Activated T-cell treated with anti-CD3 and anti-CD28 coated beads, Interleukin-2, amount 50 U/mL, for 72 hours (primary cell): ENCODE measurements at places on chromosomes 3 and 15.

GRCh38 chr3:114673481-114673880, 379.7 kb downstream of the TIGIT start:
- no peak for DNase-seq

DNA sequence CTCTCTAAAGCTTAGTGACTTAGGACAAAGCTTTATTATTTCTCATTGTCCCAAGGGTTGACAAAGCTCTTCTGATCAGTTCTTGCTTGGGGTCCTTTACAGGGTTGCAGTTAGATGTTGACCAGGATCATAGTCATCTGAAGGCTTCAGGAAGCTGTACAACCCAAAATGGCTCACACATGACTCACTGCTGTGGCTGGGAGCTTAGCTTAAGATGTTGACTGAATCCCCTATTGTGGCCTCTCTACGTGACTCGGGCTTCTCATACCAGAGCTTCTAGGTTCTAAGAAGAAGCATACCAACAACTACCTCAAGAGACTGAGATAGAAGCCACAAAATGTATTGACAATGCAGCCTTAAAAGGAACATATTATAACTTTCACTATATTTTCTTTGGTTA, 569.6 kb upstream of the ROBO2 start:
- no peak for DNase-seq

DNA sequence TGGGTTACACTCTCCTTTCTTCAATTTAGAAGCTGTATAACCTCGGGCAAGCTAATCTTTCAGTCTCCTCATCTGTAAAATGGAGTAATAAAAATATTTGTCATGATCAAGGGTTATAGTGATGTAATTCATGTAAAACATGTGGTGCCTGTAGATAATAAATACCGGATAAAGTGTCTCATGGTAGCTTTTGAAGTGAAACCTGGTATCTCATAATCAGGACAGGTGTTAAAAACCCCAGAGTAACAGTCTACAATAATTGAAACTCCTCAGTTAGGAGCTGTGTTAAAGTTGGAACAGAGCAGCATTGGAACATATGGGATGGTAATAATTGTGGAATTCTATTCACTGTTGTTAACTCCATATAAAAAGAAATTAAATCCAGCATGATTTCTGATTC, 884 bp upstream of the KNL1 start:
- no peak for DNase-seq

DNA sequence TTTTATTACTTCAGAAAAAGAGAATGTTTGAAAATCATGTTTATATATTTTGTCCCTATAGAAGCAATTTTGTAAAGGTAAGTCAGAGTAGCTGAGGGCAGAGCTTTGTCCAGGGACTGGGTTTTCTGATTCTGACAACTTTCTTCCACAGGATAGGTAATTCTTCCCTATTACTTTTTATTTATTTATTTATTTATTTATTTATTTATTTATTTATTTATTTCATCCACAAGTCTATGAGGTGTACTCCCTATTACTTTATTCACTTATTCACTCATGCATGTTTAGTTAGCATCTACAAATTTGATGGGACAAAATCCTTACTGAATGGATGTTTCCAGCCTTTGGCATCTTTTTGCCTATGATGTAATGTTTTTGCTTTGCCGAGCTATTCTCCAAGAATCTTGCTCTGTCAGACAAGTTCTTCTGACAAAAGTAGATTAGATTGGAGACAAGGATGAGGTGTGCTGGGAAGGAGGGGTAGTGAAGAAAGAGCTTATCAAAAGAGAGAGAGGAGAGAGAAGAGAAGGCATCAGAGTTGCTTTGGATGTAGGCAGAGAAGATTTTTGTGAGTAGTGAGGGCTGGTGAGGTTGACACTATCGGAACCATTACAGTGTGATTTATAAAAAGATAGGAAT, 119.4 kb downstream of the SPATA16 start:
- DNase-seq = no peak

DNA sequence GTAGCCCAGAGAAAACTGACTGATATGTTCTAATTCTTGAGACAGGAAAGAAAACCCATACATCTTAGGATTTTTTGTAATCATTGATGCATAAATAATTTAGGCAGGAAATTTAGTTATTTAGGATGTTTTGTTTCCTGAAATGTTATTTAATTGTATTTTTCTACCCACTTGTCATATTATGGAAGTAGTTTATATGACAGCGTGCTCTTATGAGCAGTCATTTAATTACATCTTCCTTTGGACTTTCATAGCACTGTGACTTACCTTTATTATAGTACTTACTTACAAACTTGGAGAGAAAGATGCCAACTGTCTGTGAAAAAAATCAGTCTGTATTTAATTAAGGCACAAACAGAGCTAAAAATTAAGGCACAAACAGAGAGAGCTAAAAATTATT, 65.0 kb downstream of the AKAP13 start:
- DNase-seq = no peak

DNA sequence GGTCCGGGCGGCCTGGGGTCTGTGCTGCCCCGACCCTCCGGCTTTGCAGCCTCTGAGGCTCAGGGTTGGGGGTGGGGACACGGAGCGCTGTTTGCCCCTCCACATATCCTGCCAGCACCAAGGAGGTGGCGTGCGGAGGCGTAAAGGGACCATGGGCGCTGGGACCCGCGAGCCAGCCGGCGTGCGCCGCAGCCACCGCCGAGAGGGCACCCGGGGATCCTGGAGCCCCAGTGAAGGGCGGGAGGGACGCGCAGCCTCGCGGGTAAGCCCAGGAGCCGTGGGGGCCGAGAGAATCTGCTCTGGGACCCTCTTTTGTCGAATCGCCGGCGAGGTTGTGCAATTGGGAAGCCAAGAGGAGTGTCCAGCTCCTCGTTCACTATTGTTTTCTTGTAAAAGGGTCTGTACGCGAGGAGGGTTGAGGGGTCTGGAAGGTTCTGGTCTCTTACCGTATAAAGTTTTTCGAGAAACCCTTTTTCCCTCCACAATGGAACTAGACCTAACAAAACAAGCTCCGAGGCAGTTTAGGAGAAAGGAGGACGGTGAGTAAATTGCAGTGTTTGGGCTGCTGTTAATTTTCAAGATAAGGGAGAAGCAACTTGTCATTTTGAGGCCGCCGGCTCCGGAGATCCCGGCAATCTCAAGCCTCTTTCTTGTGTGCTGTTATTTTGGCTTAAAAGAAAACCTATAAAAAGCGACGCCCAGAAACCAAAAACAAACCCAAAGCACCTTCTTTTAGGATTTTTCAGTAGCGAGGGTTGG, 29.9 kb upstream of the ST3GAL6 start:
- DNase-seq = peak; percentile 33

DNA sequence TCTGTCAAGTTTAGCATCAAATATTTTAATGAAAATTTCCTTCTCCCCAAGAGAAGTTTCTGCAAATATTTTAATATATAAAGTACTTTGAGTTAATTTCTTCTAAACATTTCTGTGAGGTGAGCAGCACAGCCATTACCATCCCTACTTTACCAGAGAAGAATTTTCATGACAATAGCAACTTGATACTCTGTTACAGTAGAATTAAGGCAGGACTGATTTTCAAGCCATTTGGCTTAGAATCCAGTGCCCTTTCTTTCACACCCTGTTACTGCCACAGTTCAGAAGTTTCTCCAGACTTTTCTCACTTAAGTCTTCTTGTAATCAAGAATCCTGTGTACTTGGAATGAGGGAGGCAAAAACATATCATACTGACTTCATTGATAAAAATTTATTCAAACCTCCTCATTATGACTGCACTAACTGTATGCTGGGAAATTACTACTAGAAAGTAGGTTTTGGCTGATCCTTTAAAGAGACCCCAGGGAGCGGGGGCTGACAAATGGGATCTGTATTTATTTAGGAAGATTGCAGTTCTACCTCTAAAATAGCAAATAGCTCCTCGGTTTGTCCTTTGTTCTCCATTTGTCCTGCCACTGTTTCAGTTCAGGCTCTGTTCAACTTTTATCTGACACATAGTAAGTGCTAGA, 557.0 kb upstream of the SGO1 start:
- DNase-seq = no peak

GRCh38 chr3:69370156-69370883, 15.6 kb downstream of the FRMD4B start:
- no peak for DNase-seq
